Anterior cingulate cortex (tissue), 58 donors: ENCODE measurements at places on chromosomes 5 and 9.

GRCh38 chr9:117546894-117547678 lies 132.2 kb upstream of the ASTN2 start:
- DNase-seq = no peak

DNA sequence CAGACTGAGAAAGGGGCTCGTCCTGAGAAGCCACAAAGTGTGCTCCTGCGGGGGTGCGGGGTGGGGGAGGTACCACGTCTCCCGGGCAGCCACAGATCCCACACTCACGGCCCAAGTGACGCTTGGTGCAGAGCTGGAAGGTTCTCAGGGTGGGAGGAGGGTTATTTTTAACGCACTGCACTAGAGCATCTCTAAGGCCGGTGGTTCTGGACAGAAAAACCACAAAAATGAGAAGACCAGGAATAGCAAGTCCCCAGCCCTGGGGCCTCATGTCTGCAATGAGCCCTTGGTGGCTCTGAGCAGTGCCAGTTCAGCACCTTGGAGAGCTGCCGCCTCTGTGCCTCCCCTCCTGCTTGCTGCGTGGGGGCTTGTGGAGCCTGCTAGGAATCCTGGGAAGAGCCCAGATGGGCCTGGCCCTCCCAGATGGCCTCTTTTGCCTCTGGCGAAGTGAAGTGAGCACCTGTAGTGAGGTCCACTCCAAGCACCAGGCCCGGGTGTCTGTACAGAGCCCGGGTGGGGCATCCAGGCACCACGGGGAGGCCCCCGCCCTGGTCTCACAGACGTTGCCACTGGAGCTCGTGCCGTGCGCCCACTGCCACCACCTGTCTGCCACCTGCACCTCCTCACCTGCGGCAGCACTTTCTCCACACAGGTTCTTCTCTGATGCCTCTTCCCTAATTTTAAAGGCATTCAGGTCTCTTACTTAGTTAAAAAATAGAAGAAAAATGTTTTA lies 48.9 kb upstream of the CACNA1B start:
- no peak for DNase-seq

GRCh38 chr9:77830618-77831285 lies 182.6 kb upstream of the GNA14 start:
- DNase-seq = no peak

DNA sequence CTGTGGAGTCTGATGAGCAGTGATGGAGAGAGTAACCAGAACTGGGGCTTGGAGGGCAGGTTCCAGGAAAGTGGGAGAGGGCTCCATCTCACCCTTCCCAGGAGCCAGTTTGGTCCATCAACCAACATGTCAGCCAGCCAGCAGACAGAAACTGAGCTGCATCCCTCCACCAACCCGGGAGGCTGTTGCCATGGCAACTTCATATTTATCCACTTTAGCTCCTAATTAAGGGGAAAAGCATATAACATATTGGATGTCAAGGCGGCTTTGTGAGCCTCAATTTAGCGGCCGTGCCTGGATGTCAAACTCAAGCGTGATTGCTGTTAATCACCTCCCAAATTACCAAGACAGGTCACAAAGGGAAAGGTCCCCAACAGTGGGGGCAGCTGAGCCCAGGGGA lies 81.5 kb upstream of the ARAP3 start:
- DNase-seq = peak; percentile 49

DNA sequence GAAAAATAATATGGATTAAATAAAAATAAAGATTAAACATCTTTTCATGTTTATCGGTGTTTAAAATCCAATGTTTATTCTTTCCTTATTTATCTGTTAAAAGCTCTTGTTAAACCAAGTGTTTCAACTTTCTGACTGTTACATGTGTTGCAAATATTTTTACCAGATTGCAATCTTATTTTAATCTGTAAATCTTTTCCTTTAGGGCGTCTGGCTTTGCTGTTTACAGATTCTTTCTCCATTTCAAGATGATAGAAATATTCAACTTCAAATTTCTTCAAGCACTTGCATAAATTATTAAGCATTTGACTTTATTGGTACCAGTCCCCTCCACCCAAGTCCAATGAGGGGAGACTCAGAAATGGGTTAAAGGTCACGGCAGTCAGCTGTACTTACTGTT lies 16.9 kb upstream of the ABCA1 start:
- no peak for DNase-seq

DNA sequence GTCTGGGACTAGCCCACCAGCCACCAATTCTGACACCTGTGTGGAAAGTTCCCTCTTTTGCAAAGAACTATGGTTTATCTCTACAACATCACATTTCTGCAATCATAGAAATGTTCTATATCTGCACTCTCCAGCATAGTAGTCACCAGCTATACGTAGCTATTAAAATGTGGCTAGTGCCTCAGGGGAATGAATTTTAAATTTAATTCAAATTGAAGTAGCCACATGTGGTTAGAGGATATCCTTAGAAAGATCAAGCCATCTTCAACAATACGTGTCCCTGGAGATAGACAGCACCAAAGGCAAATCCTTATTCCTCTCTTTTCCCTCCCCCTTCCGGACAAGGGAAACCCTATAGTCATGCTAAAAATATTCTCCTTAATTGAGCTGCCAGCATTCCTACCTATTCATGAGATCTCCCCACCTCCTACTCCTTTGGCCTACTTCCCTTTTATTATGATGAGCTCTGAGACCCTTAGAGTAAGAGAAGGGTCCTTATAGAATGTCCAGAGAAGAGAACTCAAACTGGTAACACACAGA lies 11.1 kb downstream of the LCP2 start:
- no peak for DNase-seq

GRCh38 chr5:50300878-50301277 lies 140.2 kb downstream of the EMB start:
- DNase-seq = no peak

DNA sequence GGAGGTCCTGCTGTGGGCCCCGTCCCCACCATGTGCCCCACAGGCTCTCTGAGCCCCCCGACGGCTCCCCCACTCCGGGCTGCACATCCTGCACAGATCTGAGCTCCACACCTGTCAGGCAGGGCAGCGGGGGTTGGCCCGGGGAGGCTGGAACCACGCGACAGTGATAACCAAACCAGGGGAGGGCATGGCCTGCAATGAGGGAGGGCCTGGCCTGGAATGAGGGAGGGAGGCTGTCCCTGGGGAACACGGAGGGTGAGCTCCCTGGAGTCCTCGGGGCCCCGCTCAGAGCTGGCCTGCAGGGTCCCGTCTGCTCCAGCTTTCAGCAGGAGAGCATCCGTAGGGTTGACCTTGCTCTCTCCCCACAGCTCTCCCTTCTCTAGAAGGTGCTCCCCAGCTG lies 30.5 kb downstream of the SLC9A3 start:
- no peak for DNase-seq

GRCh38 chr9:18928711-18929110 lies 104.3 kb downstream of the SAXO1 start:
- no peak for DNase-seq

DNA sequence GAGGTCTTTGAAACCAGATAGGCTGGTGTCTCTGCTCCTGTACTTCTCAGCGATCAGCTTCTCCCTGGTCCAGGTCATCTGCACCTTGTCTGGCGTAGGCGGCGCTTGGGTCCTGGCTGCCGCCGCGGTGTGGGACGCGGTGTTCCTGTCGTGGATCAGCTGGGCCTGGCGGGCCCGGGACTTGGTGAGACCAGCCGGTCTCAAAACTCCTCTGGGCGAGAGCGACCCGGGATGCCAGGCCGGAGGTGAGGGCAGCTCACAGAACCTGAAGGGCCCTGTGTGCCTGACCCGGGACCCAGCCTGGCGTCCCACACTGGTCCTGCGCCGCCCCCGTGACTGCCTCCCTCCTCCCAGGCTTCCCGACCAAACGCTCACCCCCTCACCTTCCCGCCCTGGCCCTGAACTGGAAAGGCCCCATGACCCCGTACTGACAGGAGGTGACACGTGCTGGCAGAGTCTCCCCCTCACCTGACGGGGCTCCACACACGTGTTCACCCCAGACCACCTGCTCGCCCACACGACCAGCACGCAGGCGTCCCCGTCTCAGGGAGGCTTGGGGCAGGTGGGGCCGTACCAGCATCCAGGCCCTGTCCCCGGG lies 49.0 kb downstream of the NKD2 start:
- no peak for DNase-seq

- no peak for DNase-seq
Measured at GRCh38 chr5:107153283-107153682, 517.5 kb downstream of the EFNA5 start.

GRCh38 chr5:39082995-39083394 lies 8.8 kb upstream of the RICTOR start:
- no peak for DNase-seq

DNA sequence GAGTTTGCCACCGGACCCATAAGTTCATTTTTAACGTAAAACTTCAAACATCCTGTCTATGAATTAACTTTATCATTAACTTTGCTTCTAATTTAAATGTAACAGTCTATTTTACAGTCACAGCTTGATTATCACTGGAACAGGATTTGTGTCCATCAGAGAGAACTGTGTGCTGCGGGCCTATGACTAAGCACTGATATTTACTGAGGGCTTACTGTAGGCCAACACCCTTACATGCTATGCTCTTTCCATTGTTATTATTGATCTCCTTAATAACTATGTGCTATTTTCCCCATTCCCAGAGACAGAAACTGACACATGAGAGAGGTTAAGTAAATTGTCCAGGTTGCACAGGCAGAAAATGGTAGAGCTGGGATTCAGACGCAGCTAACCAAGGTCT lies 24.0 kb upstream of the GPR151 start:
- no peak for DNase-seq

DNA sequence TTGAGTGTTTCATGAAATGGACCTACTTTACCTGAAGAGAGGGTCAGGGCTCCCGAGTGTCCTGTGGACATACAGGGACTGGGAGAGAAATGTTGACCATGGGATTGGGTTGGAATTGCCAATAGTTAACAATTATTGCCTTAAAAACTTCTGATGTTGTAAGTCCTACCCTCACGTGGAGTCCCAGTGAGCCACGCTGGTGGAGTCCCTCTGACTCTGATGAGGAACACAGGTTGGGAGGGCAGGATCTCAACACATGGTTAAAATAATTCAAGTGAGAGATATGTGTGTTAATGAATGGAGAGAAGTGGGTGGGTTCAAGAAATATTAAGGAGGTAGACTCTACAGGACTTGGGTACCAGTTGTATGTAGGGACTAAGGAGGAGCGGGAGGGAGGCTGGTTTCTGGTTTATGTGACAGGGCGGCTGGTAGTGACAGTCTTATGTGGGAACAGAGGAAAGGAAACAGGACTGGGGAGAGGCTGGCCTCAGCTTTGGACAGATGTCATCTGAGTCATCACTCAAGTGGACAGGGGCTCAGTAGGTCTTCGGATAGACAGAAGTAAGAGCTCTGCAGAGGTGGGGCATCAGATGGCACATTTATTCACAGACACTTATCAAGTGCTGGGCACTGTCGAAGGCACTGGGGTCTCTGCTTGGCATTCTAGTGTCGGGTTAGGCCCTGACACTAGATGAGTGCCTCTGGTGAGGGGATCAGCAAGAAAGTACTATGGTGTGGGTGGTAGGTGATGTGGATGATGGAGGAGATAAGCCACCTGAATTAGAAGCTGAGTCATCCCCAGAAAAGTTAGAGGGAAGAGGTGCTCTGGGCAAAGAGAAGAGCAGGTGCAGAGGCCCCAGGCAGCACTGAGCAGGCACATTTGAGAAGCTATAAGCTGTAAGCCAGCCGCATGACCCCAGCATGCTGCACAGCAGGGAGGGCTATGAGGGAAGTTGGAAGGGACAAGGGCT lies 27.2 kb downstream of the MAML1 start:
- DNase-seq = no peak

DNA sequence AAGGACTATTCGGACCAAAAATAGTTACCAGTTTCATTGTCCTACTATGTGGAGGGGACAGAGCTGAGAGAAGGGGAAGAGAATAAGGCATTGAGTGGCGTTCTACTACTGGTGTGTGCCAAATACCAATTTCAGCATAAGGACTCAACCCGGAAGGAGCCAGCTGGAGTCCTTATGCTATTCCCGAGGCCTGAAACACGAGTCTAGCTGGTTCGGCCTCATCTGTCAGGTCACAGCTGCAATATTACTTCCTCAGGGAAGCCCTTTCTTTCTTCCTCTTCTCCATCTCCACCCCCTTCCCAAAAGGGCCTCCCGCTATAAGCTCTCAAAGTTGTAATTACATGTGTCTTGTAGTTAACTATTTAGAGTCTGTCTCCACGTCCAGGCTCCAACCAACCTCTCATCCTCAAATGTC lies 20.5 kb upstream of the FER start:
- DNase-seq = no peak

- peak; percentile 25 for DNase-seq
Measured at GRCh38 chr5:150410524-150411244, 2.0 kb downstream of the CD74 start.

GRCh38 chr5:166045961-166046360 lies 2245.5 kb upstream of the WWC1 start:
- DNase-seq = no peak

DNA sequence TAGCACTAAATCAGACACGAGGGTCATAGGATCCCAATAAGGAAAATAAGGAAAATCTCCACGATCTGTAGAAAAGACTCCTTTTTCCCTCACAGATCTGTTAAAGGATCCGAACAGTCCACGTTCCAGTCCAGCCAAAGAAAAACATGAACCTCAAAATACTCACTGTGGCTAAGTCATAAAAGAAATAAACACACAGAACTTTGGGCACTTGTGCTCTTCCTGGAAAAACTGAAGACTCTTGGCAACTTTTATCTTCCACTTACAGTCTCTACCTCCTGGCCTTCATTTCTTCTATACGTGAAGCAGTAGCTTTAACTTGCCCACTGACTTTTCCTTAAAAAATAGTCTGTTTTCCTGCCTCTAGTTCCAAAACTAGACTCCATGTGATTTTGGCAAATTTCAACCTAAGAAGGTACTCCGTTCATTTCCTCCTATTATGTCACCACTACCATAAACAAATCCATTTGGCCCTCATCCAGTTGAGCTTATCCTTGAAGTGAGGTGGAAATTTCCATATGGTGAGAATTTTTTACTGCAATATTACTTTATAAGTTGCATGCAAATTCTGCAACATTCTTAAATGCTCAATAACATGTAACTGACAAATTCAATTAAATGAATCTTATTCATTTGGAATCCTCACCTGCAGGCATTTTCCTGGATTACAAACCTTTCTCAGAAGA lies 5.3 kb upstream of the LHFPL2 start:
- DNase-seq = no peak

DNA sequence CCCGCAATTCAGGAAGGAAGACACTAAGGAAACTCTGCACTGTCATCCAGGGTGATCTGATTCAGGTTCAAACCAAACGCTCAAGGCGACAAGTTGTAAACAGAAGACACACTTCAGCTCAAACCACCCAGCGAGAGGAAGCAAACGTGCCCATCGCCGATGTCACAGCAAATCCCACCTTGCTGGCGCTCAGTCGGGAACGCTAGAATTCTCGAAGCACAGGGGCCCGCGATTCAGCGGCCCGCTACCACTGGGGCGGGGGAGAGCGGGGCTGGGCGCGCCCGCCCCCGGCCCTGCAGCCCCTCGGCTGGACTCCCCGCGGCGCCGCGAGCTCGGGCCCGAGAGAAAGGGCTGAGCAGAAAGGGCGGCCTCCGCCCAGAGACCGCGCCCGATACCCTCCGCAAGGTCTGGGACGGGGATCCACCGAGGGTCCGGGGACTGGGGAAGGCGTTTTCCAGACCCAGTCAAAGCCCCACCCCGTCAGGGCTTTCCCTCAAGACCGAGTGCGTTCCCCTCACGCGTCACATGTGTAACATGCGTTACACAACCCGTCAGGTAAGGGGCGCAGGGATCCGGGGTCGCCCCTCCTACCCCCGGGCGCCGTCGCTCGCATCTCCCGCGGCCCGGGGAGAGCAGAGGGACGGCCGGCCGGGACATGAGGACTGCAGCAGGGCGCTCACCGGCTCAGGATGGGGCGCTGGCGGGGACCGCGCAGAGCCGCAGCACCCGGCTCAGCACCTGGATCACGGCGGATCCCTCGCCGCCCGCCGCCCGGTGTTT lies 469 bp downstream of the AGTPBP1 start:
- DNase-seq = peak; percentile 46
